Lower lobe of right lung (tissue), 2 donors: ENCODE measurements at places on chromosomes 2 and 18. TPM values are rescaled to one million over a fixed set of nuclear protein-coding genes. Genes with fewer than 3 reads are reported as not detected.

- no peaks in the 10 kb centered on the region for H3K4me1 ChIP-seq
- no peak for DNase-seq
Measured at GRCh38 chr2:180507028-180507427, 473.4 kb upstream of the UBE2E3 start.

Gene TBR1
- total RNA-seq = not detected

- peak overlapping the region; percentile 51 for H3K27ac ChIP-seq
- H3K4me3 ChIP-seq = no peak overlapping the region
Measured at GRCh38 chr18:48827291-48828193, 123.2 kb downstream of the SMAD7 start.

Gene RAB27B
- 20.1 TPM for total RNA-seq

DNA sequence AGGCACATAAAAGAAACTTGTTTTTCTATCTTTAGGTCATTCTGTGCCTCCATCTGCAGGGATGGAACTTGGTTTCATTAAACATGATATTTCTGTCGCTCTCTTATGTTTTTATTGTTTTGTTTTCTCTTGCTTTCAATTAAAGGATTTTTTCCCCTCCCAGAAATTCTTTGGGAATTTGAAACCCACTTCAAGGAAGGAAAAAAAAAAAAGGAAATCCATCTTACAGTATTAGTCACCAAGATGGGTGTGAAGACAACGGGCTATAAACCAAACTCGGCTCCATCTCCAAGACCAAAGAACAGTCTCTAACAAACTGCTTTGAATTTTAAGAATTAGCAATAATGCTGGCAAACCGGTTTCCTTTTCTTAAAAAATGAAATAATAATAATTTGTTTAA lies 244.1 kb downstream of the BCL11A start:
- H3K4me1 ChIP-seq = no peaks in the 10 kb centered on the region
- no peaks in the 10 kb centered on the region for H3K36me3 ChIP-seq
- no peaks in the 10 kb centered on the region for H3K27me3 ChIP-seq
- DNase-seq = no peak
- no peak overlapping the region for H3K27ac ChIP-seq
- no peak overlapping the region for H3K4me3 ChIP-seq

Gene CERKL
- 1.7 TPM for total RNA-seq

Gene UBXN2A
- total RNA-seq = 14.1 TPM

DNA sequence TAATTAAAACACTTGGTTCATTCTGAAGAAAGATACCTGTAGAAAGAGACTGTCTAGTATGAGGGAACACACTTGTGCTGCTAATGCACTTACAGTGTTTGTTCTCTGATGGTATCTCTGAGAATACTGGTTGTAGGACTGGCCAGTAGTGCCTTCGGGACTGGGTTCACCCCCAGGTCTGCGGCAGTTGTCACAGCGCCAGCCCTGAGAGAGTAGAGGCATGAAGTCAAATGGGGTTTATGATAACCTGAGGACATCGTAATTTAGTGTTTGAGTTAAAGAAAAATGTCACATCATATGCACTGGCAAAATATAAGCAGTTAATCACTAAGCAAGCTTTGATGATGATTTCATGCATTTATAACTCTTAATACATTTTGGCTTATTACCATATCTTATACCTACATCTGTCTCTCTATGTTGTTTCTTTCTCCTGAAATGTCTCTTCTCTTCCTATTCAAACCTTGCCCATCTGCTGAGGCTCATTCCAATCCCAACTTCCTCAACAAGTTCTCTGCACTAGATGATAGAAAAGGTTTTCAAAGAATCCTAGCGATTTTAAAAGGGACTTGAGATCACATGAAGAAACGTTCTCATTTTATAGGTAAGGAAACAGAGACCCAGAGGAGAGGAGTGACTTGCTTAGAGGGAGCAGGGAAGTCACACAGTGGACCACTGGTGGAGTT lies 50.2 kb downstream of the ATIC start:
- H3K27me3 ChIP-seq = no peaks in the 10 kb centered on the region
- peaks cover 61% of the 10 kb centered on the region for H3K36me3 ChIP-seq
- no peak overlapping the region for H3K27ac ChIP-seq
- no peaks in the 10 kb centered on the region for H3K4me1 ChIP-seq
- DNase-seq = no peak

- no peak for DNase-seq
- H3K4me1 ChIP-seq = no peaks in the 10 kb centered on the region
- peaks cover 3% of the 10 kb centered on the region for H3K27me3 ChIP-seq
- H3K27ac ChIP-seq = no peak overlapping the region
- no peak overlapping the region for H3K4me3 ChIP-seq
Measured at GRCh38 chr2:2230433-2230817, 100.7 kb downstream of the MYT1L start.

DNA sequence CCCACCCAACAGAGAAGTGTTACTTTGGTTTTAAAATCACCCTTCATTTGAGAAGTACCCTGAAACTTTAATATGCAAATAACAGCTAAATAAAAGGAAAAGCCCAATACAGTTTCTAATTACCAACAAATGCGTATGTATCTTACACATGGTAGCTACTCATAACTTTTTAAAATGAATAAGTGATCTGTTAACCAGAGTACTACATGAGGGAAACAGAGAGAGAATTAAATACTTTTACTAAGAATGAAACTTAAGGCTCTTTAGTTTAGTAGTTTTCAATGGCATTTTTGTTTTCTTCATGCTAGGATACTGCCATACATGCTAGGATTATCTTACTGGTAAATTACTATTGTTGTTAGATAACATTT lies 39.1 kb upstream of the NABP1 start:
- peaks cover 28% of the 10 kb centered on the region for H3K4me1 ChIP-seq
- H3K27ac ChIP-seq = peak overlapping the region; percentile 56
- no peak for DNase-seq
- H3K27me3 ChIP-seq = no peaks in the 10 kb centered on the region
- H3K36me3 ChIP-seq = no peaks in the 10 kb centered on the region
- no peak overlapping the region for H3K4me3 ChIP-seq

DNA sequence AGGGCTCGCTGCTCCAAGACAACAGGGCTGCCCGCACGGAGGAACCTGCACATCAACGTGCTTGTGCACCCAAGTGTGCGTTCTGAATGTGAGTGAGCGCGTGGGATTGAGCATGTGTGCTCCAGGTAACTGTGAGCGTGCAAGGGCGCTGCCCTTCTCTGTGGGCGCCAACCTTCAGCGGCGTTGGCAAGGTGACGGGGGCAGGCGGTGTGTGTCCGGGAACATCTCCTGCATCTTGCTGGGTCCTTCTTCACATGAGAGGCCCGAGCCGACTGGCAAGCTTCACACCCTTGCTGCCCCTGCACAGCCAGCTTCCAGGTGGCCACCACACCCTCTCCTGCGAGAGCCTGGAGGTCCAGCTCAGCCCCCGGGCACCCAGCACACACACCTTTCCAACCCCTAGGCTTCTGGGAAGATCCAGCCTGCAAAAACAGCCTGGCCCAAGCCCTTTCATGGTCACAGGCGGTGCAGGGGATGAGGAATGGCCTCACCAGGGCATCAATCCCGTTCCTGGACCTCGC lies 220.9 kb downstream of the HDAC4 start:
- H3K36me3 ChIP-seq = peaks cover 46% of the 10 kb centered on the region
- no peak overlapping the region for H3K27ac ChIP-seq
- no peaks in the 10 kb centered on the region for H3K27me3 ChIP-seq
- no peak overlapping the region for H3K4me3 ChIP-seq

Gene EGR4
- not detected for total RNA-seq

Gene LINC00305
- total RNA-seq = not detected

DNA sequence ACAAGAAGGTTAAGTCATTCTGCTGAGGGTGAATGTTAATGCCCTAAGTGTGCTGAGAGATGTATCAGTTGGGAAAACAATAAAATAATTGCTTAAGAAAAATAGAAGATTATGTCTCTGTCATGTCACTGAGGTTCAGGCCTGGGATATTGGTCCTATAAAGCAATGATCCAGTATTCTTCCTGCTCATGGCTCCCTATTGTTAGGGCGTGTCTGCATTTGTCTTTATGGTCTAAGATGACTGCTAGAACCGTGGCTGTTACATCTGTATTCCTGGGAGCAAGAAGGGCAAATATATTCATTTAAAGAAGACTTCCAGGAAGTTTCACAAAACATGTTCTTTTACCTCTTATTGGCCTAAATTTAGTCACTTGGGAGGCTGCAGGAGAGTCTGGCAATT lies 125.0 kb downstream of the KCNE4 start:
- H3K4me3 ChIP-seq = no peak overlapping the region
- no peak for DNase-seq
- H3K27ac ChIP-seq = no peak overlapping the region
- no peaks in the 10 kb centered on the region for H3K36me3 ChIP-seq

- H3K27me3 ChIP-seq = no peaks in the 10 kb centered on the region
- H3K4me3 ChIP-seq = no peak overlapping the region
- H3K36me3 ChIP-seq = no peaks in the 10 kb centered on the region
- no peaks in the 10 kb centered on the region for H3K4me1 ChIP-seq
- no peak overlapping the region for H3K27ac ChIP-seq
Measured at GRCh38 chr2:219876931-219877330, 249.5 kb downstream of the SLC4A3 start.

Gene GALNT3
- 27.8 TPM for total RNA-seq

Gene SLC4A3
- total RNA-seq = 1.0 TPM

DNA sequence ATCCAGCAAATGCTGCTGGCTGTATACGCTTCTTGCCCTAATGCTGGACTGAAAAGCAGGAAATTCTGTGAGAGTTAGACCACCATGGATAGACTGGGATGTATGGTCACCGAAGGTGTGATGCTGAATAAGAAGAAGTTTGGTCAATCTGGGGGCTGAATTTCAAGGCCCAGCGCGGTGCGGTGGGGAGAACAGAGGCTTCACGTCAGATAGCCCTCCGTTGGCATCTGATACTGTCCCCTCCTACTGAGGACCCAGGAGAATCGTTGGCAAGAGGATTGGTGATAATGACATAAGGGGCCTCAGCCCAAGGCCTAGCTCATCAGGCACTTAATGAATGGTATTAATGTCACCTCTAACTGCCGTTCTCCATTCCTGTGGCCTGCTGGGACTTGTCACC lies 97.3 kb upstream of the ST3GAL5 start:
- no peak overlapping the region for H3K27ac ChIP-seq
- H3K4me1 ChIP-seq = peaks cover 14% of the 10 kb centered on the region
- no peak overlapping the region for H3K4me3 ChIP-seq
- no peak for DNase-seq
- H3K36me3 ChIP-seq = no peaks in the 10 kb centered on the region
- H3K27me3 ChIP-seq = no peaks in the 10 kb centered on the region

Gene CRACDL
- 17.8 TPM for total RNA-seq

DNA sequence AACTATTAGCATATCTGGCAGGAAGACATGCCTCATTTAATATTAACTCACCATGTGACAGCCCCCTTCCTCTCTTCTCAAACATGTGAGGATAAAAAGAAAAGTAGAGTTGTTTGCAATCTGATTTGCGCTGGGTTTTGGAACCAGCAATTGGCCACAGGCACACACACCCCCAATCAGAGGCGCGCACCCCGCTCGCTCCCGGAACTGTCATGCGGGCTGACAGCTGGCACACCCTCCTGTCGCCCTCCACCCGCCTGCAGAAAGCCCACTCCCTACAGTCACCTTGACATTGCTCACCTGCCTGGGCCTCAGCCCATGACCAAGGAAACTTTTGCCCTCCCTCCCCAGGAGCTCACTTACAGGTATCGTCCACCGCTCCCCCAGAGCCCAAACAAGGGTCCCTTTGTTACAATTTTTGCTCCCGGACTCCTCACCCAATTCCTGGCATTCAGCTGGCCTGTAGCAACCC lies 1.1 kb downstream of the COBLL1 start:
- H3K36me3 ChIP-seq = no peaks in the 10 kb centered on the region
- peak overlapping the region; percentile 79 for H3K4me3 ChIP-seq
- peak overlapping the region; percentile 95 for H3K27ac ChIP-seq
- DNase-seq = peak; percentile 79

GRCh38 chr2:209534228-209534627 lies 110.4 kb downstream of the MAP2 start:
- no peaks in the 10 kb centered on the region for H3K36me3 ChIP-seq
- H3K27ac ChIP-seq = no peak overlapping the region
- DNase-seq = no peak
- H3K27me3 ChIP-seq = no peaks in the 10 kb centered on the region
- no peaks in the 10 kb centered on the region for H3K4me1 ChIP-seq

DNA sequence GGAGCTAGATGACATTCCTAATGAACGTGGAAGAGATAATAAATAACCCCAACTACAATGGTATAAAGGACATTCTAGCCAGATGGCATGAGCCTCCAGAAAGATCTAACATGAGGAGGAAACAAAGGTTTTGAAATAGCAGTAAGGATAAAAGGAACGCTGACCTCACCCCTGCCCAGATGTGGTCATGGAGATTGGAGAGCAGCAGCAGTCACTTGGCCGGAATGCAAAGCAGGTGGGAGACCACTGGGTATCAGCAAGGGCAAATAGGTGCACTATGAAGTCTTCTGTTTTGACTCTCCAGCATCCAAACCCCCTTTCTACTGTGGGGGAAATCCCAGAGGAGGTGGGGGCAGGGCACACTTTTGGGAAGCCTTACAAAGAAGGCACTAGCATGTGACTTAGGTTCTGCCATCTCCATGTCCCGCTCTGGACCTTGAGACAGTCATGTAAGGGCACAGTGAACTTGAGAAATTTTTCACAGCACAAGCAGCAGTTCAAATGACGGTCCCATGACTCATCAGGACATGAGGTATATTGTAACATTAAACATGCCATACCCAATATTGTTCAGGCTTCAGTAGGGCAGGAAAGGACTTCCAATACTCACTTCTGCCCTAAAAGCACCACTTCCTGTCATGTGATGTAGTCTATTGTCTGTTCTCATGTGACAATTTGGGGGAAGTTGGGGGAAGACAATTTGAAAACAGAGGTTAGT lies 55.2 kb downstream of the METTL4 start:
- DNase-seq = no peak
- H3K36me3 ChIP-seq = no peaks in the 10 kb centered on the region
- H3K27ac ChIP-seq = no peak overlapping the region
- no peaks in the 10 kb centered on the region for H3K27me3 ChIP-seq
- H3K4me1 ChIP-seq = no peaks in the 10 kb centered on the region

Gene ATOH8
- total RNA-seq = 44.9 TPM

DNA sequence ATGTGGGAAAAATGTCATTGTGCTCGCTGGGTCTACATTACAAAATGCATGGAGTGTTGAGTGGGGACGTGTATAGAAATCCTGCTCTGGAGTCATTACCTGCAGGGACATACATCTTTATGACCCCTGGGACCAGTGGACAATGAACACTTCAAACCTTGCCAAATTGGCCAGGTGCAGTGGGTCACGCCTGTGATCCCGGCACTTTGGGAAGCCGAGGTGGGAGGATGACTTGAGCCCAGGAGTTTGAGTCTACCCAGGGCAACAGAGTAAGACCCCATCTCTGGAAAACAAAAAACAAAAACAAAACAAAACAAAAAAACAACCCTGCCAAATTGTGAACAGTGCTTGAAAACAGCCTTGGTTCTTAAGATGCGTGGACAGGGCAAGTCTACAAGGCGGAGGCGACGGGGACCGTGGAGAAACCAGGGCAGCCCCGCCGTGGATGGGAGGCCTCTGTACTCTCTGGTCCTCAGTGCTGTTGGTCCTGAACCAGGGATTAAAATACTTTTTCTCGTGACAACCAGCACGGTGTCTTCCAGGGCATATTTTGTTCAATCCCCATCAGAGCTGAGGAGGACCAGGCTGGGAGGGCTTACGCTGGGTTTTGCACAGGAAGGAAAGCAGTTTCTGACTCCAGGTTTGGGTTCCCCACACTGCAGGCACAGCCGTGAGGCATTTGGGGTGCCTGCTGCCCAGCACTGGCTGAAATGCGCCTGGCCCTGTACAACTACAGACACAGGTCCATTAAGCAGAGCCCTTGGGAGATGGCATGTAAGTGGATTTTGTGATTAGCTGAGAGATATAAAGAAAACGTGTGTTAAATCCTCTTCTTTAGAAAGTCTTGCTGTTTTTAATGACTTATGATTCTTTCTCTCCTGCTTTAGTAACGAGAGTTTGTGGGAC lies 13.7 kb downstream of the COLEC11 start:
- no peaks in the 10 kb centered on the region for H3K27me3 ChIP-seq
- DNase-seq = no peak
- no peaks in the 10 kb centered on the region for H3K36me3 ChIP-seq
- H3K4me3 ChIP-seq = no peak overlapping the region
- no peaks in the 10 kb centered on the region for H3K4me1 ChIP-seq
- no peak overlapping the region for H3K27ac ChIP-seq

Gene ONECUT2
- total RNA-seq = 0.03 TPM

Gene PPM1B
- total RNA-seq = 51.7 TPM
